ENCODE measurements at places on chromosomes 13 and 19.

DNA sequence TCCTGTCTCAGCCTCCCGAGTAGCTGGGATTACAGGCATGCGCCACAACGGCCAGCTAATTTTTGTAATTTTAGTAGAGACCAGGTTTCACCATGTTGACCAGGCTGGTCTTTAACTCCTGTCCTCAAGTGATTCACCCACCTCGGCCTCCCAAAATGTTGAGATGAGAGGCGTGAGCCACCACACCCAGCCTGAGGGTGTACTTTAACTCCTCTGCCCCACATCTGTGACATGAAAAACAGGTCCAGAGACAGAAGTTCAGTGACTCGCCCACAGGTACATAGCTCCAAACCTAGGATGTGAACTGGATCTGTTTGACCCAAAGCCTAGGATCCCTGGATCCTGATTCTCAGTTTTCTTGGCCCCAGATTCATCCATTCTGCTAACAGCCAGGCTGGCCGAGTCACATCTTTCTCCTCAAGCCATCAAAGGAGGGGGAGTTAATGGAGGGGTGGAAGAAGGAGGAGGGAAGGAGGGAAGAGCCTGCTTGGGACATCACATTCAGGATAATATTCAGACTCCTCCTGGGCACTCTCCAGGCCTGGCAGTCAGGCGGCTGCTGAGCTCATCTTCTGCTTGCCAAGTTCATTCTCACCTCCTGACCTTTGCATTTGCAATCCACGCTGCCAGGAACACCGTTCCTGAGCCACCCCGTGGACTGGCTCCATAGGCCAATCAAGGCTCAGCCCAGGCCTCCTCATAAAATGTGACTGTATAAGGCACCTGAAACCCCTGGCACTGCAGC is 3.1 kb downstream of the SPC24 start:
- DNase-seq: no peak

- no peak for DNase-seq
These were observed 20.2 kb downstream of the CERS1 start for GRCh38 chr19:18875726-18876125.

GRCh38 chr13:70183041-70183440 is 74.8 kb upstream of the KLHL1 start:
- DNase-seq: no peak

DNA sequence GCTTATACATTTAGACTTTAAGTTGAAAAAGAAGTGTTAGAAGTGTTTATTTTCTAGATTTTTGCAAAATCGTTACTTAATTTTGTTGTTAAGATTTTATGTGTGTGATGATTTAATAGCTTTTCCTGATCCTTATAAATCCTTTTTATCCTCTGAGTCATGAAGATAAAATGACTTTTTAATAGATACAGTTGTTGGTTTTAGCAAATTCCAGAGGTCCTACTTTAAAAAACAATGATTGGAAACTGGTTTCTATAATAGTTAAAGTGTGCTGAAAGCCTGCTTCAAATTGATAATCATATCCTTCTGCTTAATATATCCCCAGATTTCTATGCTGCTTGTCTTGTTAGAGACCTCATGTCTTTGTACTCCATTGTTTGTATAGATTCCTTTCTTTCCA is 39.0 kb downstream of the RNASEH2B start:
- no peak for DNase-seq

GRCh38 chr19:41993612-41994483 is at the start of gene ATP1A3:
Gene ATP1A3 (minus strand): TSS chr19:41994230. CDS start chr19:41994076, 154 bp downstream.
- no peak for DNase-seq

DNA sequence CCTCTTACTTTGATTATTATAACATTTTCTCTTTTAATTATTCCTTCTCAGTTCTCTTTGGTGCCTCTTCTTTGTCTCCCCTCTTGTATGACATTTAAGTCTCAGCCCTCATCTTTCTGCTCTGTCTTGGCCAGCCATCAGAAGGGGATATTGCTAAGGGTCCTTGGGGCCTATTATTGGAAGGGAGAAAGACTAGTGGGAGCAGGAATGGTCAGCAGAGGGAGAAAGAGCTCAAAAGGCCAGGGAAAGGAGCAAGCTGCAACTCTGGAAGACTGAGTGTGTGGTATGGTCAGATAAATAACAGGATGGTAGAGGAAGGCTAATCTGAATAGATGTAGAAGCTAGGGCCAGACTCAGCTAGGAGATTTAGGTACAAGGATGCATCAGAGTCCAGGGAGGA is 336.9 kb downstream of the TDRD3 start:
- DNase-seq: no peak

DNA sequence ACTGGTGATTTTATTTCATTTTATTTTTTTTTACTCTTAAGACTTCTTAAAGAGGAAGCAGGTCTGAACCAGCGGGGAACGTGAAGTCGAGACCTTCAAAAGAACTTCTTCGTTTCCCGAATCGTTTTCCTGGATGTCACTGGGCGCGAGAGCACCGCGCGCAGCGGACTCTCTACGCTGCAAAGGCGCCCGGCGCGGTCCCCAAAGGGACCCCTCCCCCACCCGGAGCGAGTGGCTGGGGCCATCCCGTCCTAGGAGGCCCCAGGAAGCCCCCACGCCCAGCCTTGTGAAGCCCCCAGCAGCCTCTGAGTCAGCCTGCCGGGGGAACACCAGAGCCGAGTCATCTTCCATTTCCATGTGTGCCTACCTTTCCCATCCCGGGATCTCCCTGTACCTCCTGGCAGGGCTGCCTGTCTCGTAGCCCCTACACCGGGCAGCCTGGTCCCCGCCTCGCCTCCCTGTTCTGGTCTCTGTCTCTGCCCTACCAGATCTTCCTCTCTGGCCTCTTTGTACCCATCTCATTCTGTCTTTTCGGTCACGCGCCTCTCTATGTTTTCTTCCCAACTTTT is 608 bp downstream of the CD70 start:
- no peak for DNase-seq

All from thoracic aorta (tissue), 2 donors.